ENCODE measurements at places on chromosomes 3 and 15. TPM values are rescaled to one million over a fixed set of nuclear protein-coding genes. Genes with fewer than 3 reads are reported as not detected.

GRCh38 chr15:52496776-52497470 is 31.8 kb downstream of the MYO5A start:
- peak; percentile 71 for DNase-seq

DNA sequence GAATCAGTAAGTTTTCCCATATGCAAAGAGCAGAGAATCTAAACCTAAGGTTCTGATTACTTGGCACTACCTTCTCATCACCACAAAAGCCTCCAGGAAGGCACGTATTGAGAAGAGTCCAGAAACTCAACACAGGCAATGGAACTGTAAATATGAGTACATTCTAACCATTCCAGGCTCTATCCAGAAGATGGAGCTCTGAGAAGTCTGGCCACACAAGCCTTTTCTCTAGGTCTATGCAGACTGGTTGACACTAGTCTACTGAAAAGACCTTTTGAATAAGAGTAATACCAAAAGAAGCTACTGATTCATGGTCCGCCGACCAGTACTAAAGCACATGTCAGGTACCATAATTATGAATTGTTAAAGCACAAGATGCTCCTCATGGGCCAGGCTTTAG is 12.2 kb upstream of the NCKIPSD start:
- DNase-seq: no peak

DNA sequence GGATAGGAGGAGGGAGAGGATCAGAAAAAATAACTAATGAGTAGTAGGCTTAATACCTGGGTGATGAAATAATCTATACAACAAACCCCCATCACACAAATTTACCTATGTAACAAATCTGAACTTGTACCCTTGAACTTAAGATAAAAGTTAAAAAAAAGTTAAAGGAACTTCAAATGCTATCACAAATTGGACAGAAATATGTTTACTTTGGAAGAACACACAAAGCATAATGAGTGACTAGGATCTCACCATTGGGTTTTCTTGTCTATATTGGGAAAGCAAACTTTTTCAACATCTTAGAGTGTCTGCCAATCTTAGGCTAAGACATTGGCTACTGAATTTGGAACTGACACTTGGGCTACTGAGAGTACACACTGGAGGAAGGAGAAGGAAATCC is 140.4 kb downstream of the THRB start:
- no peak for DNase-seq

DNA sequence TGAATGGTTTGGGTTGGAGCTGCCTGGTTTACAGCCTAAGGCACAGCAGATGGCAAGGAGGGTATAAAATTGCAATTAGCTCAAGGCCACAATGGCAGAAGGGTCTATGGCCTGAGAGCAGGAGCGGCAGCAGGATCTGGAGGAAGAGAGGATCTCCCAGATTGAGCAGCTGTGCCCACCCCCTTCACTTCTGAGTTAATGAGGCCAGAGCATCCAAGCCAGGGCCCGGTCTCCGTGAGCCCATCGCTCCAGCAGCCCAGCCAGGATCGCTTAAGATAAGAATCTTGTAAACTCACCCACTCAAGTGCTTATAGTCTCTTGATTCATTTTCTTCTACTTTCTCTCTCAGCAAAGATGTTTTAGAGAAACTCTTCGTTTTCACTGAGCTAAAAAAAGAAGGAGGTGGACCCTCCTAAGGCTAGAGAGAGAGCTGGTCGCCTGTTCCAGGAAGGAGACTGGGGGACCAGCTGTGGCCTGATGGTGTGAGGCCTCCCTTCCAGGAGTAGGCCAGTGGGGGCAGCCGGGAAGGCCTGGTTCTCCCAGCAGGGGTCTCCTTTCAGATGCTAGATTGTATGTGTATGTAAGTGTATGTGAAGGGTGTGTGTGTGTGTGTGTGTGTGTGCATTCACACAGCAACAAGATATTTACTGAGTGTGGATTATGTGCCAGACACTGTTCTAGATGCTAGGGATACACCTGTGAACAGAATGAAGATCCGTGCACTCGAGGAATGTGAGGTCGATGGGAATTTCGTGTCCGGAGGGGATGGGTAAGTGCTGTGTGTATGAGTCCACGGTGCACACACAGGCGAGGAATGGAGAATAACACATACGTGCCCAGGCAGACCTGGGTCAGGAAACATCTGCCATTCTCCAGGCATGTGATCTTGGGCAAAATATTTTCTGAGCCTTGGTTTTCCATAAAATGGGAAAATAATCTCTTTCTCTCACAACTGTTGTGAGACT is 18.6 kb downstream of the MAGEF1 start:
- DNase-seq: no peak

- DNase-seq: no peak
These were observed 447.2 kb upstream of the DPH6 start for GRCh38 chr15:35993196-35993595.

DNA sequence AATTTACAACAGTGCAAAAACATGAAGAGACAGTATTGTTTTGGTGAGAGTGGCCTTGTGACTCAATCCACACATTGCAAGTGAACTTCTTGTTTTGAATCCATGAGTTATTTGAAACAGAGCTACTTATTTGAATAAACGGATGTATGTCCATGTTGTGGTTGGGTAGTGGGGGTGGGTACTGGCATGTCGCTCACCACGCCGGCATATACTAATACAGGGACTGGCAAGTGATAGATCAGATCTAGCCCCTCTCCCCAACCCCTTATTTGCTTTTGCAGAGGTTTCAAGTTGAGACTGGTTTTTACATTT is 83.8 kb downstream of the EDEM1 start:
- no peak for DNase-seq

Gene LRRC31
- not detected for total RNA-seq

Gene CCR3
- not detected for total RNA-seq

Gene STRA6
- total RNA-seq: 1.4 TPM

Gene CCDC12
- total RNA-seq: 13.7 TPM

Gene ERICH6
- total RNA-seq: not detected
